AG08395 (cell line): ENCODE measurements at places on chromosomes 3 and 15.

DNA sequence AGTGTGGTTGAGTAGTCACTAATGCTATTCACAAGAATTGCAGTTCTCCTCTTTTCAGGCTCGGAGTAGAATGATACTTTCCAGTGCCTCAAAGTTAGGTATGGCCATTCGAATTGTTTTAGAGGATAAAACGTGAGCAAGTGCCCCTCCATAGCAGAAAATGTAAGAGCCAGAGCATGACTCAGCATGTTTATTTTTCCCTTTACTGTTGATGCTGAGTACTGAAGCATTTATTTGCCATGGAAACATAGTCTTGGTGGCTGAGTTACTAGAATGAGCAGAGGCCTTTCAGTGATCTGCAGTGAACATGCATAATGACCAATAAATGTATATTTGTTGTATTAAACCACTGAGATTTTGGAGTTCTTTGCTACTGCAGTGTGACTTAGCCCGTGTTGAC is 540.6 kb downstream of the NLGN1 start:
- DNase-seq, result peak; percentile 43

- no peak for DNase-seq
Measured at GRCh38 chr3:5036858-5037257, 57.6 kb downstream of the BHLHE40 start.

GRCh38 chr15:38530113-38530512 is 34.5 kb downstream of the RASGRP1 start:
- no peak for DNase-seq

DNA sequence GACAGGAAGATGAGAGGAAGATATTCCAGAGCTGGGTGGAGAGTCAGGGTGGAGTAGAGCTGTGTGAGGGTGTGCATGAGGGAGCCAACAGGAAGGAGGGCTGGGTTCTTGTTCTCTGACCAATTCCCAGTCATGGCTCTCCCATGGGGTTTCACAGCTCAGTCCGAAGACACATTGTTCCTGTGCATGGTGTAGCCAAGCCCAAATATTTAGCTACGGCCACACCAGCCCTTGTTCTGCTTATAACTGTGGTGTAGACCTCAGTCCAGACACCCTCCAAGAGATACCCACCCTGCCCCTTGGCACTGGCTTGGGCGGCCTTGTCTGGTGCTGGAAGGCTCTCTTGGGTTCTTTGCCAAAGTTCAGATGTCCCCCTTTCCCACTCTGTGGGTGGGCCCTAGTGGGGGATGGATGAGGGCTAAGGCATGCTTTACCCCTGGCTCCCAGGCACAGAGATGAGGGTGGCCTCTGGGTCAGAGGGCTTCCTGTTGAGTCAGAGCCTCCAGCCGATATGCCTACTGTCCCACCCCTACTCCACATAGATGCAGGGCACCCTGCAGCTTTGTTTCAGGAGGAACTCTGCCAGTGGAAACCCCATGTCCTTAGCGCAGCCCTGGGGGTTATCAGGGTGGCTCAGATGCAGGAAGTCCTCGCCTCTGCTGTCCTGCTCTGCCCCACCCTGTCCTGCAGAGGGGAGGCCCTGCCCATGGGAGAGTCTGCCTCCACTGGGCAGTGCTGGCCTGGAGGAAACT is 271.2 kb upstream of the CTDSPL start:
- DNase-seq, result no peak

GRCh38 chr3:146156666-146157314 is 4.2 kb downstream of the PLOD2 start:
- no peak for DNase-seq

GRCh38 chr3:31762097-31762764 is 218.8 kb downstream of the OSBPL10 start:
- no peak for DNase-seq

- no peak for DNase-seq
Measured at GRCh38 chr3:197460002-197460401, 95.8 kb downstream of the BDH1 start.
